ENCODE measurements at places on chromosomes 16 and 17.

DNA sequence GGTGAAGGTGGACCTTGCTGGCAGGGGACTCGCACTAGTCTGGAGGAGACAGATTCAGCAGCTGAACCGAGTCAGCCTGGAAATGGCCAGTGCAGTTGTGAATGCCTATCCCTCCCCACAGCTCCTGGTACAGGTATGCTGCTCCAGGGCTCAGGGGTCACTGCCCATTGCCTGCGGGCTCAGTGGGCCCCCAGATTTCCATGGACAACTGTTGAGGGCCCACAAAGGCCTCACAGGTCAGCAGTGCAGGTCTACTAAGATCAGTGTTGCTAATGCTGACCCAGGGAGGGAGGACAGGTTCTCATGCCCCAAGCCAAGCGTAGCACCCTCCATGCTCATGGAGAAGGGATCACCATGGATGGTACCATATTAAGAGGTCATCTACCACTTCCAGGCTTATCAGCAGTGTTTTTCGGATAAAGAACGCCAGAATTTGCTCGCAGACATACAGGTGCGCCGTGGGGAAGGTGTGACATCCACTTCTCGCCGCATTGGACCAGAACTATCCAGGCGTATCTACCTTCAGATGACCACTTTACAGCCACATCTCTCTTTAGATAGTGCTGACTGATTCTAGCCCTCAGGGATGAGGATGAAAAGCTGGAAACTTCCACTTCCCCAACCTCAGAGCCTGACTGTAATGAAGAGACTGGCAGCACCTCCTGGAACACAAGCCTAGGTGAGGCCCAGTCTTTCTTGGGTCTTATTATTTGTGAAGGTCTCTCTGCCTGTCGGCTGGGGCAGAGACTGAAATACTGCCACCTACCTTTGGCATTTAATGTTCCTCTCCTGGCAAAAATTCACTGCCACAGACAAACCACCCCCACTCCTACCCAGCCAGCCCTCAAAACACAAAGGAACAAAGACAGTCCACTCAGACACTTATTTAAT, 7.6 kb downstream of the EME1 start:
- ATAC-seq: peak; percentile 11

GRCh38 chr16:75103994-75104393, 12.6 kb downstream of the LDHD start:
- ATAC-seq: no peak

DNA sequence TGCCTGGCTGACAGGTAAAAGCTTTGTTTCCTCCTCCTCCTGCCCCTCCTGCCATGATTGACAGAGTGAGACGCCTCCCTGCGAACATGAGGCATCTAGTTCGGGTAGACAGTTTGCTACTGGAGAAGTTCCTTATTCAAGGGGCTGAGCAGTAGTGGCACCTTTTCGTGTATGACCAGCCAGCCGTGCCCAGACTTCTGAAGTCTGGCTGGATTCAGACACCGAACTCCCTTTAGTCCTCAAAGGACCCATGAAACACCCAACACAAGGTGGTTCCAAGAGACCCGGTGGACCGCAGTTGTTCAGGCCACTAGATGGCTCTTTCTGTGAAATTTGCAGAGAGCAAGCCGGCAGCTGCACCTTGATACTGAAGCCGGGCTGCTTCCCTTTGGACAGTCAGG, 192.8 kb downstream of the XYLT1 start:
- peak; percentile 68 for ATAC-seq

DNA sequence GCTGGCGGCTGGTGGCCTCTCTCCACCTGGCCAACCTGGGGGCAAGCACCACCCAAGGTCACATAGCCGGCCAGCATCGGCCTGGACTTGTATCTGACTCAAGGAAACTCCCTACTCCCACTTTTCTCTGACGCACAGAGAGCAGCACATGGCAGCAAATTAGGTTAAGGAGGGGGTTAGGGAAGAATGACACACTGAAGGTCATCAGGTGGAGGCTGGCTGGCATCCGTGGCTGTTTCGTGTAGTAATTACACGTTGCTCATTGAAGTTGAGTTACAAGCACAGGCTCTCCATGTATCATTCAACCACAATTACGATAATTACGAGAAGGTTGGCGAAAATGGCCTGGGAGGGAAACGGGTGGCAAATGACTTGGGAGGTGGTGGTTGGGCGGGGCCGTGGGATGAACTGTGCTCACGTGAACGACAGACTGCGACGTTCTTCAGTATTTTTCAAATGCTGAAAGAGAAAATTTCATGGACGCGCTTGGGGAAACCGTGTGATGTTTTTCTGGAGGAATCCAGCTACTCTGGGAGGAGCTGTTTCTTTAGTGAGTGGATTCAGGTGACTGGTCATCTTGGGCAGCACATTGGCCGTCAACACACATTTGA, 4.0 kb upstream of the METRNL start:
- ATAC-seq: no peak

GRCh38 chr17:80938556-80938955, 53.1 kb upstream of the CHMP6 start:
- ATAC-seq: no peak
